GDM1 (cell line): ENCODE measurements at places on chromosomes 6 and 20.
A peak's percentile ranks its signal among the peaks of the same experiment; 100 is the strongest.

DNA sequence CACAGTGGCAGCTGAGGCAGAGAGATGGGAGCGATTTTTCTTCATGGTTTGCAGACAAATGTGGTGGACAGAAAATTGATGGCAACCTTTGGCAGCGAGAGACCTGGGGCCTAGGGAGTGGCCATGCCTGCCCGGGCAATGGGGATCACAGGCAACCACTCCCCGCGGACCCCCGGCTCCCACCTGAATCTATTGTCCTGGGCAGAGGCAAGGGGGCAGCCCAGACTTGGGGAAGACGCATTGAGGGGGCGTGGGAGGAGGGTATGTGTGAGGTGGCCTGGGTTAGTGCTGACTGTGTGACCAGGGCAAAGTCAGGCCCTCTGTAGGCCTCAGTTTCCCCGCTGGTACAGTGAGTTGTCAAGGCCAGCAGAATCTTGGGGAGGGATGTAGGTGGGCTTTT lies 53.6 kb upstream of the BLCAP start:
- DNase-seq: no peak

- no peak for DNase-seq
These were observed 61.3 kb downstream of the ANKRD6 start for GRCh38 chr6:89494131-89494793.

GRCh38 chr6:84224251-84224650 lies 3.2 kb downstream of the CEP162 start:
- DNase-seq: no peak

GRCh38 chr6:43771210-43771857 lies 1.3 kb downstream of the VEGFA start:
- DNase-seq: peak; percentile 39

DNA sequence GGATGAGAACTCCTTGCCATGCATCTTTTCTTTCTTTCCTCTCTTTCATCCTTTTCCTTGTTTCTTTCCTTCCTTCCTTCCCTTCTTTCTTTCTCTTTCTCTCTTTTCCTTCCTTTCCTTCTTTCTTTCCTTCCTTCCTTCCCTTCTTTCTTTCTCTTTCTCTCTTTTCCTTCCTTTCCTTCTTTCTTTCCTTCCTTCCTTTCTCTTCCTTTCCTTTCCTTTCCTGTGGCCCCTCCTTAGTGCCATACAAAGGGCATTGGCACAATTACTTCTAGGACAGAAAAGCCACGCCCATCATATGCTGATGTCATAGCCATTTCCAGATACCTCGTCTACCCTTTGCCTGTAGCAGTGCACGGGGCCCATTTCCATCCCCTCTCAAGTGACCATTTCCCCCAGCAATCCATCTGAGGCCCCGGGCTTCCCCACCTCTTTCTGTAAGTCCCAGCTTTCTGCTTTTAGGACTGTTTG lies 2.2 kb upstream of the CENPB start:
- DNase-seq: no peak

DNA sequence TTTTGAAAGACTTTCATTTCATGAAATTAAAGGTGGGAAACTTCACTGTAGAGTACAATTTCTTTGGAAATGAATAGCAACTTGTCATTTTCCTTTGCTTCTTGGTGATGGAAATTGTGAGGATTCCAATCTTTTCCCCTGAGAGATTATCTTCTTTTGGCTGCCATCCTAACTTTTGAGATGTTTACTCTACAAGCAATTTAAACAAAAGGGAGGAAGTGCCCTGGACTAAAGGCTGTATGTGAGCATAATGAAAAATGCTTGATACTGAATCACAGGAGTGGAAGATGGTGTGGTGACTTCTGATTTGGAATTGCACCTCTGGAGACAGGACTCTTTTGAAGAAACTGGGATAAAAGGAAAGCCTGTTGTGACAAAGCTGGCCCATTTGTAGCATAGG lies 43.1 kb upstream of the JAG1 start:
- DNase-seq: no peak

DNA sequence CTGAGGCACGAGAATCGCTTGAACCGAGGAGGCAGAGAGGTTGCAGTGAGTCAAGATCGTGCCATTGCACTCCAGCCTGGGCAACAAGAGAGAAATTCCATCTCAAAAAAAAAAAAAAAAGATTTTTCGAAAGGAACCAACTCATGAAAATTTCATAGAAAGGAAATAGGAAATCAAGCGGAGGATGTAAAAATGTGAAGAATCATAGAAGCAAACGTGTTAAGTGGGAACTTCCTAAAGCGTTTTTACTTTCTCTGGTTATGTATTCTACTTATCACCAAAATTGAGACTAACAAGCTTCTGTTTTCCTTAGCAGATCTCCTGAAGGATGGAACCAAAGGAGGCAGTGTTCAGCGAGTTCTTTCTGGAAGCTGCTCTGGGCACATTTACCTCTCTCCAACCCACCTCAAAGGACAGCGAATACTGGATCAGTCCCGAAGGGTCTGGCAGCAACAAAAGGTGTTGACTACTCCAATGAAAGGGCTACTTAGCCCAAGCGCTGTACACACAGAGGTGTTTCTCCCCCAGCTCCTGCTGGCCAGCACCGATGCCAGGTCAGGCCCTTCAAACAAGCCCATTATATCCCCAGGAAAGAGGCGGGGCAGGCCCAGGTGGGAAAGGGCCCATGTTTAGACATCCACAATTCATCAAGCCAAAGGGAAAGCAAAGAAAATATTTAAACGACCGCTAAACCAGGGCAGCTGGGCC lies 327.5 kb upstream of the JARID2 start:
- no peak for DNase-seq

GRCh38 chr6:137870308-137870644 lies 3.2 kb downstream of the TNFAIP3 start:
- no peak for DNase-seq

- DNase-seq: no peak
These were observed 190.3 kb upstream of the TAB2 start for GRCh38 chr6:149127212-149127611.

DNA sequence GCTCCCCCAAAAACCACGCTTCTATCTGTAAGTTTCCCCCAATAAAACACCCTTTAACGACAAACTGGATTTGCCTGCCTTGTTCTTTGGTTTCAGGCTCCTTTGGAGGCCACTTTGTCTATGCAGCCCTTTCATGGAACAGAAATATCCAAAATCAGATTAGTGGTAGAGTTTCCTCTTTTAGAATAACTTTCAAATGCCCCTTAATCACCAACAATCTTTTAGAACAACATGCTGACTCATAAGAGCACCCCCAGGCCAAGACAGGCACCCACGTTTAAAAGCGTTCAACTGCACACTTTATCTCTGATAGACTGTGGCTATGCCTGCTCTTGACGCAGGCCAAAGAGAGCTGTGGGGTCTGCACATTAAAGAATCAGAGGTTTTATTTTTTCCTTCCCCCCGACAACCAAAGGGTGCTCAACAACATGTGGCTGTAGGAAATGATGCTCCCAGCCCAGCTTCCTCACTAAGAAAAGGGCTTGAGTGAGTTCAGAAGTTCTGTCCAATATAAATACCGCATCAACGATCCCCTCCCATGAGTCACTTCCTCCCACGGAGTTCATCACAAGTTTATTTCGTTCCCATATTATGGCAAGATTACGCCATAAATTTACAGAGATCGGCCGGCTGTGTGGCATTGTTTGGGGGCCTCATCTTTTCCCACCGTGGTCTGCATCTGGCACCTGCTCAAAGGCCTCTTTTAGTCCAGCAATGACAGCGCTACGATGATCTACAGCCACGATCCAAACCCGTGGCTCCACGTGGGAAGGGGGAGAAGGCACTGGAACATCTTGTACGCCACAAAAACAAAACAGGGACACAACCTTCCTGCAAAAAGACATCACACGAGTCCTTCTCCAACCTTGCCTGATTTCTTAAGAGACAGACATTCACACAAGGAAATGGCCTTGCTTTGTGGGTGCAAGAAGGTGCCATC lies 88.8 kb upstream of the NFATC2 start:
- DNase-seq: peak; percentile 60

DNA sequence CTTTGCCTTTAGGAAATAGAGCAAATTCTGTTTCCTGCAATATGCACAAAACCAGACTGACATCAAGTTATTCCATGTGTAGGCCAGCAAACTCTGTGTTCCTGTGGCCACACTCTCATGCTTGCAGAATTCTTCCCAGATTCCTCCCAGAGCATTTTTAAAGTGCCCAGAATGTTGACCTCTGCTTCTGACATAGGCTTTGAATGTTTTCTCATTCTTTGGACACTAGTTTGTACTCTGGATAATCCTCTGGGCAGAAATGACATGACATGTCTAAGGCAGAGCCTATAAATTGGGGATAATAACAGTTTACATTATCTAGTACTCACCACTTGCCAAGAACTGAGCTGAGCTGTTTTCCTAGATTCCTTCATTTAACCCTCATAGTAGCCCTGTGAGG lies 9.2 kb upstream of the EFHC1 start:
- no peak for DNase-seq

DNA sequence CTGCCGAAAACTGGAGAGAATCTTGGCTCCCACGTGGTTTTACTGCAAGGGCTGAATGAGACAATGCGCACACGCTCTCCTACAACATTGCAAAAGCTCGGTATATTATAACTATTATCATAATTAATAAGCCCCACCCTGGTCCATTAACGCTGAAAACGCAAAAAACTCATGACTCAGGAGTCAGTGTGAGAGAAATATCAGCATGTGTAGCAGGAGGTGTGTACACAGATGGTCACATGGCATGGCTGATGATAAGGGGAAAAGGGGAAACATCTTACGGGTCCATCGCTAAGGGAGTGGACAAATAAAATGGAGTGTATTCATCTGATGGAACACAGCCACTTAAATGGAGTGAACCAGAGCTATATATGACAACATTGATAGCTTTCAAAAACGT lies 29.2 kb downstream of the CDH22 start:
- DNase-seq: no peak

DNA sequence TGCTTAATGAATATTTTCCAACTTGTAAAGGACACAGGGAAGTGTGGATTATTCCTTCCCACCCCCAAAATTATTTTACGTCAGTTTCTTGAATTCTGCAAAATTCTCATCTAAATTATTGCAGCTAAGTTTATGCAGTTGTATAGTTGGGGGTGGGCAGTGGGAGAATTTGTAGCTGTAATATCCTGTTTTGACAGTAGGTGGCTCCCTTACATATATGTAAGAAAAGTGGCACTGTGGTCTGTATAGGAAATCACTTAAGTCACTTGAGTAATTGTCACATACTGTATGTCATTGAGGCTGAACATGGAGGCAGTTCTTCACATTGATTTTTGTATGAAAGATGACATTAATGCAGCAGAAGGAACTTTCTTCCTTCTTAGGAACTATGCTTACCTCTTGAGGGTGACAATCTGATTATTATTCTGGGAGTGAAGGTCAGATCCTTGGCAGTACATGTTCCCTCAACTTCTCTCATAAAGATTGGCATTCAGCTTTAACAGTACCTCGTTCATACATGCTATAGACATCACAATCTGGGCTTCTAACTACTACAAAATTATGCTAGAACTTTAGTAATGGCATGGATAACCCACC lies 14.6 kb upstream of the CFAP206 start:
- DNase-seq: peak; percentile 30

DNA sequence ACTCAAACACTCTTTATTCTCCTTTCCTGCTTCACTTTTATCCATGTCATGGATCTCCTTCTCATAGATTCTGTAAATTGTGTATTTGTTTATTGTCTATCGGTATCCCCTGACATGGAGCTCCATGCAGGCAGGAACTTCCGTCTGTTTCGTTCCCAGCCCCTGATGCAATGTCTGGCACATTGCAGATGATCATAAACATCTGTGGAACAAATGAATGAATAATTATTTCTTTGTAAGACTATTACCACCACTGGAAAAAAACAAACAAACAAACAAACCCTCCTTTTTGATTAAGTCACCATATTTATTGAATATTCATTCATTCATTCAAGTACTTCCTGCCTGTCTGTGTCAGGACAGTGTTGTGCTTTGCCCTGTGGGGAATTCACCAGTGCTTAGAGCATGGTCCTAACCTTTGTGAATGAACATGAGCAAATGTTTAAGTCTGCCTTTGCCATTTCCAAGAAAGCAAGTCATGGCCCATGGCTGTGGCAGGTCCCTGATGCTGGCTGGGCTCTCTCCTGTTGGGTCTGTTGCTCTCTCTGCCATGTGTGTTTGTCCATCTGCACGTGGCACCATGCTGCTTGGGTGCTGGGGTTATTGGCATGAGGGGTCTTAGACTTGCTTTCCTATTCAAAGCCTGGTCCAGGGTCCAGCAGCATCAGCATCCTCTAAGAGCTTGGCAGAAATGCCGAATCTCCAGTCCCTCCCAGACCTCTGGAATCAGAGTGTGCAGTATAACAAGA lies 47.5 kb upstream of the NAA20 start:
- no peak for DNase-seq

DNA sequence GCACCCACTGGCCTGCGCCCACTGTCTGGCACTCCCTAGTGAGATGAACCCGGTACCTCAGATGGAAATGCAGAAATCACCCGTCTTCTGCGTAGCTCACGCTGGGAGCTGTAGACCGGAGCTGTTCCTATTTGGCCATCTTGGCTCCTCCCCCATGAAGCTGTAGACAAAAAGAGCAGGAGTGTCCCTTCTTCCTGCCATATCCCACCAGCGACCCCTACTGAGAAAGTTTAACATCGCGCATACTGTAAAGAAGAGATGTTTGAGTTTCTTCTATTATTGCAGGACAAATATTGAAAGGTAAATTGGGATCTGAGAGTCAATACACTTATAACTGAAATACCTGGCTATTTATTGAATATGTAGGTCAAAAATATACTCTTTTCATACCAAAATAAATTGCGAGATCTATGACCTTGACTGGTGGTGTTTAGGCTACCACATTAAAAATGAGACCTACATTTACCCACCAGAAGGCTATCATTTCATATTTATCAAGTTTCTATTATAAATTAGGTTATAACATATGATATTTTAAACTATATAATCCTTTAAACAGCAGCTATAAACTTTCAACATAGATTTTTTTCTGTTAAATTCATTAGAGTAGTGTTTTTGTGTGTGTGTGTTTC lies 586.3 kb downstream of the HTR1B start:
- no peak for DNase-seq

DNA sequence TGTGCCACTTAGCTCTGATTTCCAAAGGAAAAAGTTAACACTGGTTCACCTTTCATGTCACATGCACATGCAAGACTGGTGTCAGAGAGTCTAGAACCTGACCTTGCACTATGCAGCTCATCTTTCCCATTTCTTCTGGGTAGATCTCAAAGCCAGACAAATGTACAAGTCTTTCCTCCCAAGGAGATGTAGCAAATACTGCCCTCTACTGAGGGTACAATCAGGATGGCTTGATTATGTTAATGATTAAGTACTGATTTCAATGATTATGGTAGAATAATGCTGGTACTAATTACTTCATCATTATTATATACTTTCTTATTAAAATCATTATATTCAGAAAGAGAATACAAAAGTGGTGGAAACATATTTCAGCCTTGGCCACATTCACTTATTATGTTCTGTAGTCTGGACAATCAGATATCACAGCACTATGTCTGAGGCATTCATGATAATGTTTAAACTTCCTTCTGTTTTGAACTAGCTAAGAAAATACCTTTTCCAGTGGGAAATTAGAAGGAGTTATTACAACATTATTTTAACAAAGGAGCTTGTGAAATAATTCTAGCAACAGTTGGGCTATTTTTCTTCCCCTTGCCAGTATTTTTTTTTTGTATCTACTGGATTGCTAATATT lies 68.5 kb upstream of the FOXO3 start:
- peak; percentile 38 for DNase-seq
